ENCODE measurements at places on chromosomes 3 and 15.

DNA sequence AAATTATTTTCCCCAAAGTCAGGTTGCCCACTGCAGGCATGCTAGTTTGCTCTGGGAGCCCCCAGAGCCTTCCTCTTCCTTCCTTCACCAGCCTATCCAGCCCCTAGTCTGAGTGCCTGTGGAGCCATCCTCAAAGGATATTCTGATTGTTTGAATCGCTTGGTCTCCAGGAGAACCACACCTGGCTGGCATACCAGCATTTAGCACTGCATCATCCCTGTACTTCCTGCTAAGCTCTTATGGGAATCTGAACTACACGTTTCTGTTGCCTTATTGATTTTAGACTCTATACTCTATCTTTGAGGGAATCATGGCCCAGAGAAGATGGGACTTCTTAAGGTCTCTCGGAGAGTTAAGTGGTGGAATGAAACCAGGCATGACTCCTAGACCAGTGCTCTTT, 26.3 kb downstream of the ZBTB38 start:
- DNase-seq: no peak

DNA sequence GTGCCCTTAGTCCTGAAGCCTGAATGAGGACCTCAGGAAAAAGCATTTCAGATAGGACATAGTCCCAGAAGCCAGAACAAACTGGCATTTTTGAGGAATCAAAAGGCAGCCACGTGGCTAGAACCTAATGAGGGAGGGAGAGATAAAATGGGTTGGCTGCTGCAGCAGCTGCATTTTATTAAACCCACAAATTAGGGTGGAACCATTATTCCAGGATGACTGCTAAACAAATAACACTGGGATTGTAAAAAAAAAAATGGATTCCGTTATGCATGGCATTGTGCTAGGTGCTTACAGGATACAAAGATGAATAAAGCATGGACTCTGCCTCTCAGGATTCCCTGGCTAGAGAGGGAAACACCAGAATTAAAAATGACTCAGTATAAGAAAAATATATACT, 141.5 kb downstream of the SATB1 start:
- DNase-seq: no peak

DNA sequence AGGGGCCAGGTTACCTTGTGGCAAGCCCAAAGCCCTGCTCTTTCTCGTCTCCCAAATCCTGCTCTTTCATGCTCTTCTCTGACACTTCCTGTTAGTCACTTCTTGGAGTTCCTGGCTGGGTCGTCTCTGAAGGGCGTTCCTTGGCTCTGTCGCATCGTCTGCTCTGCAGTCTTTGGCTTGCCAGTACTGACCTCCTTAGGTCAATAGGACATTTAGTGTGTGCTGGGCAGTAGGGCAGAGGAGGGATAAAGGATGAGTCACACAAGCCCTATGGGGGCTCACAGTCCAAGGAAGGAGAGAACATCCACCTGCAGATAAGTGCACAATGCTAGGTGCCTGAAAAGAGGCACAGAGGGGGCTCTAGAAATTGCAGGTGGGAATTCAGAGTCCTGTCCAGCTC, 87.5 kb downstream of the FAM43A start:
- DNase-seq: no peak

DNA sequence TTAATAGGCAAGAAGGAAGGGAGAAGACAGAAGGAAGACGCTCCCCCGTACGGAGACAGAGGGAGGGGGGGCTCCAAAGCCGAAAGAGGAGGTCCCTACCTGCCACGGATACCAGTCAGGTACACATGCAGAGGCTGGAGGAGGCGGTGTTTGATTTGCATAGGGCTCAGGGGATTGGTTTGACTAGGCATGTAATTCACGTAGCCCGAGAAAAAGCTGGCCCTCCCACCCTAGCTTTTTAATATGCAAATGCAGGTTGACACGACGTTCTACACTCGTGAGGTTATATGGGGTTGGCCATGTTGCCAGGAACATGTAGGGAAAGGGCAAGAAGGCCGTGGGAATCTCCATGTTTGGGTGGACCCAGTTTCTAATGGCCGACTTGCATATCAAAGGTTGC, 29.8 kb downstream of the ZNF592 start:
- no peak for DNase-seq

GRCh38 chr3:13574798-13575451, 26.0 kb downstream of the FBLN2 start:
- DNase-seq: no peak

DNA sequence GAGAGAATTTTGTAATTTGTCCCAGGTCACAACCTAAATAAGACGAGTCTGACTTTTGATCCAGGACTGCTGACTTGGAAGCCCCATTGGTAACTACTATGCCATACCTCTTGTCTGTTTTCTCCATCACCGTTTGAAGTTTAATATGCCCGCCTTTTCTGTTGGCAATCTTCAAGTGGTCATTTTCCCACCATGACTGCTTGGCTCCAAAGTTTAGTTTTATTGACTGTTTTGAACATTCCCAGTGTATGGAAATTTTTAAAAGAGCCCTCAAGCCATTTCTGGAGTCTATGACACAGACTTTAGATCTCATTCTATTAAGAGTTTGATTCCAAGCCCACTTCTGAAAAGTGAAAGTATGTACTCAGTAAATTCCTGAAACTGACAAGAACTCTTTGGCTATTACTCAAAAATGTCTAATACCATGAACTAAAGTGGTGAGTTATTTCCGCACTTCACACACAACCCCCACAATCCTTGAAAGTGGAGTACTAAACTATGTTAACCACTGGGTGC, 136.7 kb upstream of the ADAMTS9 start:
- DNase-seq: no peak

GRCh38 chr15:34984889-34985630, 3.0 kb downstream of the ZNF770 start:
- no peak for DNase-seq

GRCh38 chr15:22968366-22968765, 11.8 kb downstream of the CYFIP1 start:
- DNase-seq: no peak

DNA sequence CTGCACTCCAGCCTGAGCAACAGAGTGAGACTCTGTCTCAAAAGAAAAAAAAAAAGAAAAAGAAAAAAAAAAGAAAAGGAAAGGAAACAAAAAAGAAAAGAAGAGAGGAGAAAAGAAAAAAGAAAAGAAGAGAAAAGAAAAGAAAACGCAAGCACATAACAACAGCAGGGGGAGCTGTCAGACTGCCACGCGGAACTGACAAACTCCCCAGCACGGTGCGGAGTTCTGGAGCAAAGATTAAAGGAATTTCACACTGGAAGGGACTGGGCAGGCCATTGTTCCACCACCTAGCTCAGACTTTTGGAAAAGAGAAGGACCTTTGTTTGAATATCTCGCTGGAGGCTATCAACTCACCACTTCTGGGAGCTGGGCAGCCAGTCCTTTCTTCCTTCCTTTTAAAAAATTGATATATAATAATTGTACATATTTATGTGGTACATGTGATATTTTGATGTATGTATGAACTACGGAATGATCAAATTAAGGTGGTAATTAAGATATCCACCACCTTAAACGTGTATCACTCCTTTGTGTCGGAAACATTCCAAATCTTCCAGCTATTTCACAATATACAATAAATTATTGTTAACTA, 40.5 kb downstream of the DPPA2 start:
- DNase-seq: no peak

- DNase-seq: no peak
Observed at GRCh38 chr3:155252535-155252934, 40.9 kb downstream of the STRIT1 start.

GRCh38 chr3:162295323-162295983, 798.8 kb downstream of the OTOL1 start:
- DNase-seq: no peak

DNA sequence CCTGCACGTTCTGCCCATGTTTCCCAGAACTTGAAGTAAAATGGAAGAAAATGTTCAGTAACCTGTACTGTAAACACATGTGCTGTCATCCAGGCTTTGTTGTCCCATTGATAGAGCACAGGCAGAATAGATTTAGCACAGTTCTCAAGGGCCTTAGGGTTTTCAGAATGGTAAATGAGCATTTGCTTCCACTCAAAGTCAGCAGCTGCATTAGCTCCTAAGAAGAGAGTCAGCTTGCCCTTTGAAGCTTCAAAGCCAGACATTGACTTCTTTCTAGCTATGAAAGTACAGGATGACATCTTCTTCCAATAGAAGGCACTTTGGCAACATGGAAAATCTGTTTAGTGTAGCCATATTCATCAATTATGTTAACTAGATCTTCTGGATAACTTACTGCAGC, 76.2 kb upstream of the TMEM108 start:
- no peak for DNase-seq

GRCh38 chr3:34070831-34071585, 272.6 kb downstream of the PDCD6IP start:
- DNase-seq: no peak

- DNase-seq: no peak
Observed at GRCh38 chr3:42265059-42265991, 660 bp downstream of the CCK start.

- no peak for DNase-seq
Observed at GRCh38 chr3:106945435-106945834, 431.8 kb upstream of the CCDC54 start.

- no peak for DNase-seq
Observed at GRCh38 chr15:80957976-80958375, 31.6 kb downstream of the MESD start.

GRCh38 chr15:75733761-75734651, 21.4 kb upstream of the CSPG4 start:
- no peak for DNase-seq

DNA sequence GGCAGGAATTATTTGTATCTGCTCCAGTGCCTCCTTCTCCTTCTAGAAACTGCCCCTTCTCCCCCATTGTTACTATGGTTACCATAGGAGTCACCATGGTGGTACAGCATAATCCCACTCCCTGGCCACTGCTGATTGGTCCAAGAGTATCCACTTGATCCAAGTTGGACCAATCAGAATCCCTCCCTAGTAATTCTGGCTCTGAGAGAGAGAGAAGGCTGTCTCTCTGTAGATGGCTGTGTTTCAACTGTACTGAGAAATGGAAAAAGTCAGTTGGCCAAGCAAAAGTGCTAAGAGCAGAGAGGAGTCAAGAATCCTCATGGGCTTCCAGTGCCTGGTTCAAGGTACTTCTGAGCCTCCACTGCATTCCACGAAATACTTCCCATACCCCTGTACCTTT, 120.6 kb upstream of the SPATA12 start:
- no peak for DNase-seq

DNA sequence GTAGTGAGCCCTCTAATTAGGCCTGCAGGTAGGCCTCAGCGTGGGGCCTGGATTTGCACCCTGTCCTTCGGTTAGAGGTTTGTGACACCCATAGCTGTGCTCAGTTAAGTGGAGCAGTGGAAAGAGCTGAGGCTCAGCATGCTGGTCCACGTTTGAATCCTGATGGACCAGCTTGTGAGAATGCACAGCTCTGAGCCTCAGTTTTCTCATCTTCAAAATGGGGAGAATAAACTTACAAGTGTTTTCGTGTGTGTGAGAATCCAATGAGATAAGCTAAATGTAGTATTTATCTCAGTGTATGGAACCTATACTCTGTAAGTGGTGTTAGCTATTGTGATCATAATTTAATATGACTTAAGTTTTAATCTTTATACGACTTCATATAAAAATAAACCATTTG, 22.5 kb downstream of the EEFSEC start:
- no peak for DNase-seq

DNA sequence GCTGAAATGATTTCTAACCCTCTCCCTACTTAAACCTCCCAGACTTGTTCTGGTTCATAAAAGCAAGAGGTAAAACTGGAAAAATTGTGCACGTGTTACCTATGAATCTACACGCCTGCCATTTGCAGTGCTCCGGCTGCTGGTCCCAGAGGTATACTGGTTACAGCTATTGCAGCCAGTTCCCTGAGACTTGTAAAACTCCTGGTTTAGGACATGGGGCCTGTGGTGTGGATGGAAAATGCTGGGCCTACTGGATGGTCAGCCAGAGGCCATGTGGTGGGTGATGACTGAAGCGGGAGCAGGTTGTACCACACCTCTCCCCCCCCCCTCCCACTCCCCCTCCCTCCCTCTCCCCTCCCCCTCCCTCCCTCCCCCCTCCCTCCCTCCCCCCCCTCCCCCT, 45.0 kb downstream of the SENP2 start:
- no peak for DNase-seq

- no peak for DNase-seq
Observed at GRCh38 chr3:113295463-113295862, 84.1 kb downstream of the BOC start.

GRCh38 chr3:37144806-37145205, 29.6 kb downstream of the LRRFIP2 start:
- DNase-seq: no peak

- DNase-seq: no peak
Observed at GRCh38 chr3:180058238-180058637, 21.5 kb upstream of the PEX5L start.

- no peak for DNase-seq
Observed at GRCh38 chr3:57007521-57008460, 52.7 kb upstream of the SPATA12 start.

DNA sequence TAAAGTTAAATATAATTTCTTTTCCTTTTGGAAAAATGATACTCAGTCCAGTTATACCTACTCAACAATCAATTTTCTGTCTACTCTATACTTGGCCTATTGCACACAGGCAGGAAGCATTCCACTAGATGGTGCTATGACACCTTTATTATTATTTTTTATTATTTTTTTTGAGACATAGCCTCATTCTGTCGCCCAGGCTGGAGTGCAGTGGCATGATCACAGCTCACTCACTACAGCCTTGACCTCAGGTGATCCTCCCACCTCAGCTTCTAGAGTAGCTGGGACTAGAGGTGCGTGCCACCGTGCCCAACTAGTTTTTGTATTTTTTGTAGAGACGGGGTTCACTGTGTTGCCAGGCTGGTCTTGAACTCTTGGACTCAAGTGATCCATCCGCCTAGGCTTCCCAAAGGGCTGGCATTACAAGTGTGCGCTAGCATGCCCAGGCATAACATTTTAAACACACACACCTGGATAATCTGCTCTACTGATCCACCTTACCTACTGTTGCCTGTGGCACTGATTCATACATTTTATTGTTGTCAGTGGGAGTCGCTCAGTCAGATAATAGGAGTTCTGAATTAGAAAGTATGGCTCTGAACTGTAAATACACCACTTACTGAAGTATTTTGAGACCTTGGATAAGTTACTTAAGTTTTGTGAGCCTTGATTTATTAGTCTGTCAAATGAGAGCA, 56.2 kb downstream of the EIF3J start:
- no peak for DNase-seq

All from stimulated activated CD4-positive, alpha-beta T cell treated with anti-CD3 and anti-CD28 coated beads, Interleukin-1b, Interleukin-23, amount 100 ng/mL, for 24 hours (primary cell).